T-cell (primary cell): ENCODE measurements at places on chromosomes 4 and X. TPM values are rescaled to one million over a fixed set of nuclear protein-coding genes. Genes with fewer than 3 reads are reported as not detected.
A peak's percentile ranks its signal among the peaks of the same experiment; 100 is the strongest.

GRCh38 chr4:26033389-26033788 is 119.4 kb downstream of the SMIM20 start:
- no peak for DNase-seq

Gene TCEAL4
- total RNA-seq = 9.4 TPM

- no peak for DNase-seq
These were observed 956 bp downstream of the SORCS2 start for GRCh38 chr4:7193030-7193958.

DNA sequence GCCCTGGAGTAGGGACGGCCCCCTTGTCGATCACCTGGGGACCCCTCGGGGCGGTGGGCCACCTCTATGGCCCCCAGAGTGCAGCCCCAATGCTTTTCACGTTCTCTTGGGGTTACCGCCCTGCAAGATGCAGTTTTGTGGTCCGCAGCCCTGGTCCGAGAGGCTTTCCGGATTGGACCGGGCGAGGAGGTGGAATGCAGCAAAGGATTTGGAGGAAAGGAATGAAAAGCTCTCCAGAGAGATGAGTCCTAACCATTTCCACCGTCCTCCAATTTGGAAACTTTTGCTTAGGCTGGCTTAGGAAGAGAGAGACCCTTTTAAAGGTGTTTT is 601 bp downstream of the SLC25A43 start:
- DNase-seq = no peak

DNA sequence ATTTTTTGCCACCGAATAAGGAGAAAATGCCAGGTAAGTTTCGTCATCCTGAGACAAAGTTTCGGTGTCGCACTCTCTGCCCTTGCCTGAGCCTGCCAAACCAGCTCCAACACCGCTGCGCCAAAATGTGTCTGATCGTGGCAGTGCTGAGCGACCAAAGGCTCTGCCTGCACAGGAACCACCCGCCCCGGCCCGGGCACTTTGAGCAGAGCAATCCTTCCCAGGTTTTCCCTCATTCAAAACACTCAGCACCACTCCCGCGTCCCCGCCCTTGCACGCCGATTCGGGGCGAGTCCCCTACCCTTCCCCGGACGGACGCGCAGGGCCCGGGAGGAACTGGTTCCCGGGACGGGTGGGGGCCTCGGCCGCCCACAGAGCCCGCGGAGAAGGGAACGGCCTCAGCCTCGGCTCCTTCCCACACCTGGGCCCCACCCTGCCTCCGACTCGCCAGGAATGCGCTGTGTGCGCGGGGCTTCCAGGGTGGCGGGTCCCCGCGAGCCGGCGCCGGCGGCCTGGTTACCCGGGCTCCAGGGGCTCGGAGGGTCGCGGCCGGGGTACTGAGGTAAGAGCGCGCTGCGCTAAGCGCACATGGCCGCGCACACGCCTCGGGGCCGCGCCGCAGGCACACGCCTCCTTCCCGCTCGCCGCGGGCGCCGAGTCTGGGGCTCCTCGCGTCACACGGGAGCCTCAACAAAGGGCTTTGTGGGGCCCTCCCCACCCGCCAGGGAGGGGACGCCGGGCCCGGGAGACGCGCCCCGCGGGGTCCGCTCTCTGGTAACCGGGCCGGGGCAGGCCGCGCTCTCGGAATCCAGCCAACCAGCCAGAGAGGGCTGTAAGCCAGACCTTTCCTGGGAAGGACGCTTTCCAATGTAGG is at the start of gene C4orf36:
C4orf36 (minus strand) TSS at position 661 of the 874 bp plus-strand sequence. CDS start 902 bp downstream, outside the sequence.
- peak; percentile 37 for DNase-seq

GRCh38 chr4:186701273-186701672 is 22.4 kb downstream of the FAT1 start:
- no peak for DNase-seq

DNA sequence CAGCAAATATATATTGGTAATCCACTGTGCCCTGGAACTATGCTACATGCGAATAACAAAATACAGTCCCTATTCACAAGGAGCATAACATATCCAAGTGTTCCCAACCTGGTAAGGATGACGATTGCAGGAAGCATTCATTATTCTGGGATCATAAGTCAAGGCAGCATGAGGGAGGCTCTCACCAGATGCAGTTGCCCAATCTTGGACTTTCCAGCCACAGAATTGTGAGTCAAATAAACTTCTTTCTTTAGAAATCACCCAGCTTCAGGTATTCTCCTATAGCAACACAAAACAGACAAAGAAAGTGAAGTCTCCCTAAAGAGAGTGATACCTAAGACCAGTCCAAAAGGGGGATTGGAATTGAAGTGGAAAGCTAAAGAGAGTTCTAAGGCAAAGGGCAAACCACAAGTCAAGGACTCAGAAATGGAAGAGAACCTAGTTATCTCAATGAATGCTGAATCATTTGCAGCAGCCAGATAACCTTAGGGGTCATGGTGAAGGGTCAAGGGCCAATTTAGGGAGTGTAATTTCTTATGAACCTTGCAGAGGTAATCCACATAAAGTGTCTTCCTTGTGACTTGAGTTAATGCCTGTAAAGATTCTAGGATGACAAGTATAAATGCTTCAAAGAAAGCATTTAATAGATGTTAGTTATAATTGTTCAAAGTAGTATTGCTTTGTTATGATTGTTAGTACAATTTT is 103.1 kb upstream of the PCDH7 start:
- DNase-seq = no peak

DNA sequence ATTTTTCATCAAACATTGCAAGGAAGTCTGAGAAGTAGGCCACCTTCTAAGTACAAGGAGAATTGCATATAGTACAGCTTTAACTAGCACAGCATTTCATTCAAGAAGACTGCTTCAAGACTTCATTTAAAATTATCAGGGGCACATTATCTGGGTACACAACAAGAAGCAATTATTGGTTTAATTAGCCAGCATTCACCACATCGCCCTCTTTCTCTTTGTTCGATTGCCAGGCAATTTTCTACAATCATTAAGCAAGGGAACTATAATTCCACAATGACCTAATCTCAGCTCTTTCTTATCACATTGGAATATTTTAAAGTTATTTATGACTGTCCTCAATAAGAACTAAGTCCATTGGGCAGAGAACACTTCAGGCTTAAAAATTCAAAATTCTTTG is 1347.1 kb upstream of the PABPC4L start:
- DNase-seq = no peak

DNA sequence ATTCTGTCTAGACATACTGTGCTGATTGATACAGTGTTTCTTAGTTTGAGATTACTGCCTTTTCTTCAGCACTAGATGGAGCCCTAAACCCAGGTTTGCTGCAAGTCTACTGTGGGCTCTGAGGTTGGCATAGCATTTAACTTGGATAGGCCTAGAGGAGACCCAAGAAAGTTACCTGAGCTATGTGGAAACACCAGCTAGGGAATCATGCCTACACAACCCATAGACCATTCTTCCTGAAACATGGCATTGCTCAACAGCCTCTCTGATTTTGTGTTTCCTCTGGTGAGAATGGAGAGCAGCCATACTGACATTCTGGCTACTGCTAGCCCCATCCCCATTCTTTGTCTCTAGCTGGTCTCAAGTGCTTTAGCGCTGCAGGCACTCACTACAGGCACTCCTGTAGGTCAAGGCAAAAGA is 287.7 kb upstream of the PCDH18 start:
- DNase-seq = no peak

Gene PGRMC1
- total RNA-seq = 12.5 TPM

DNA sequence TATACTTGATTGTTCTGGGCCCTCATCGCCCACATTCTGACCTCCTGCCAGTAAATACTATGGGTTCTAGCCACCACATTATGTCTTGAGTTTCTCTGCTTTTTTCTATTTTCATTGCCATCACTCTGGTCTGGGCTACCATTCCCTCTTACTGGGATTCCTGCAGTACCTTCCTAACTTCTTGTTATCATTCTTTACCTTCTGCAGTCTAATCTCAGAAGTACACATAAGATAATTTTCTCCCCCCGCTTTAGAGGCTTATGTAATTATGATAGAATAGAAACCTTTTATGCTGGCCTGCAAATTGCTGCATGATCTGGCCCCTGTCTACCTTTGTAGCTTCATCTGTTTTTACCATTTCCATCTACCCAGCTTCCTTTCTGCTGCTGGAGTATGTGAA is 19.2 kb downstream of the STIM2 start:
- DNase-seq = no peak

Gene OTC
- total RNA-seq = not detected

DNA sequence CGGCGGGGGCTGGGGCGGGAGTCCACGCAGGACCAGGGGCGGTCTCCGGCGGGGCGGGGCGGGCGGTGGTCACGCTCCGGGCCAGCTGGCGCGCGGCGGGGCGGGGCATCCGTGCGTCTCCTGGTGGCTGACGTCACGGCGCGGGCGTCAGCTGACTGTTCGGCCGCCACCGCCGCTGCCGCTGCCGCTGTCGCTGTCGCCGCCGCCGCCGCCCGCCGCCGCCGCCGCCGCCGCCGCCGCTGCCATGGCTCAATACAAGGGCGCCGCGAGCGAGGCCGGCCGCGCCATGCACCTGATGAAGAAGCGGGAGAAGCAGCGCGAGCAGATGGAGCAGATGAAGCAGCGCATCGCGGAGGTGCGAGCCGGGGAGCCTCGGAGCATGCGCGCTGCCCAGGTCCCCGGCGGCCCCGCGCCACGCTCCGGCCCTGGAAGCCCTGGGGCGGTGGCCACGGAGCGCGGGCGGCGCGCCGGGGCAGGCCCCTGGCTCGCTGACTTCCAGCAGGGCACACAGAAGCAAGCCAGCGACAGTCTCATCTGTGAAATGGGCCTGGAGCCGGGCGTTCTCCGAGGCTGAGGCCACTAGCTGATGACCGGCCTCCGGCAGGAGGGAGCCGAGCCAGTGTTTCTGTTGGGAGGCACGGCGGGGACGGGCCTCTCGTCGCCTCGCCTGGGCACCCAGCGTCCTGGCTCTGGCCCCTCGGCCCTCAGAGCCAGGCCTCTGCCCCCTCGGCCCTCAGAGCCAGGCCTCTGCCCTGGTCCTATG is at the start of gene FAM50A:
FAM50A (plus strand) TSS at position 150 of the 763 bp plus-strand sequence; CDS start at position 245, 95 bp downstream.
- peak; percentile 54 for DNase-seq

GRCh38 chrX:9911487-9911886 is 55.7 kb upstream of the CLDN34 start:
- DNase-seq = no peak

- no peak for DNase-seq
These were observed 155.9 kb downstream of the AASDH start for GRCh38 chr4:56231410-56231809.

- no peak for DNase-seq
These were observed 31.1 kb downstream of the ZBTB49 start for GRCh38 chr4:4320951-4321714.

Gene KLHL4
- total RNA-seq = 1.5 TPM

DNA sequence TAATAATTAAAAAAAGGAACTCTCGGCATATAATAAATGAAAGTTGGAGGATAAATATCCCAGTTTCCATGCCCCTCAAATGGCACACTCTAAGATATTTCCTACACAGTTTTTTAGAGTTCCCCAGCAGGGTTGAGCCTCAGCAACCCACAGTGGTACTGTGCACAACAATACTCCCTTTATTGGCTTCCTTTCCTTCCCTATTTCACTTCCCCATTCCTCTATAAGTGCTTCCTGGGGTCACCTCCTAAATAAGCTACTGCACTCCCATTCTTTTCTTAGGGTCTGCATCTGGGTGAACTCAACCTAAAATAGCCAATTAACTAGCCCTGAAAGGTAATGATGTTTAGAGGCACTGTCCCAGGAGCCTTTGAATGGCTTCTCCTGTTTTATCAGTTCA is 76.4 kb upstream of the NHS start:
- DNase-seq = no peak
